ENCODE measurements at places on chromosomes 1 and 21. TPM values are rescaled to one million over a fixed set of nuclear protein-coding genes. Genes with fewer than 3 reads are reported as not detected.

GRCh38 chr1:6090996-6091822 is 45.5 kb downstream of the KCNAB2 start:
- DNase-seq: no peak
- H3K27ac ChIP-seq: no peak overlapping the region
- H3K36me3 ChIP-seq: no peaks in the 10 kb centered on the region
- H3K4me3 ChIP-seq: no peak overlapping the region

The BNIPL gene
- polyA plus RNA-seq: 0.73 TPM

DNA sequence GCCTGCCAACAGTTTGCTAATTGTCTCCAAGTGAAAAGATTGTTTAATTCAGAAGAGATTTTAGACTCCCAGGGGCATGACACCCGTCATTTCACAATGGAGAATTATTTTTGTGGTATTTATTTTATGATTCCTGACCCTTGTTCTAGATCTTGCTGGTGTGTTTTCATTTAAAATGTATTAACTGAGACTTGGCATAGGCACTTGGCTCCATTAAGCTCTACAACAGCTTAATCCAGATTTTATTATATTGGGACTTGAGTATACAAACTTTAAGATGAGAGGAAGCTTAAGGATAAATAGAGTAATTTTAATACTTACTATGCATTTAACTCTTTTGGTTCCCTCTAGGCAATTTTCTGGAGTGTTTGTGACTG is 101.3 kb upstream of the KCNE2 start:
- no peaks in the 10 kb centered on the region for H3K36me3 ChIP-seq
- H3K27ac ChIP-seq: no peak overlapping the region
- no peaks in the 10 kb centered on the region for H3K4me1 ChIP-seq

The SERPINC1 gene
- polyA plus RNA-seq: 0.50 TPM

DNA sequence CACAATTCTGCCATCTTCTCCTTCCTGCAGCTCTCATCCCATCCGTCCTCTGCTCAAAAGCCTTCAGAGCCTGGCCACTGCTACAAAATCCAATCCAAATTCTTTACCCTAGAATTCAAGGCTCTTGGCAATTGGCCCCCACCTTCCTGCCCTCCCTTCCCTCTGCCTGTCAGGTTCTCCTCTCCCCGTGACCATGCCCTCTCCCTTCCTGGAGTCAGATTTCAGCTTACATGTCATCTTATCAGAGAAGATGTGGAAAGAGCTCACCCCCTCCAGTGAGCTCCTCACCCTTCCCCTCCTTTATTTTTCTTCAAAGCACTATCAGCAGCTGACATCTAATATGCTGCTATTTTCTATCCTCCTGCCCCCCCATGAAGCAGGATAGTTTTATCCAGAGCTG is 86.9 kb downstream of the GRIK3 start:
- no peaks in the 10 kb centered on the region for H3K4me1 ChIP-seq
- no peaks in the 10 kb centered on the region for H3K36me3 ChIP-seq
- no peak overlapping the region for H3K27ac ChIP-seq

GRCh38 chr21:25867061-25867460 is 132.3 kb downstream of the GABPA start:
- H3K27ac ChIP-seq: no peak overlapping the region
- no peaks in the 10 kb centered on the region for H3K4me1 ChIP-seq
- no peaks in the 10 kb centered on the region for H3K36me3 ChIP-seq

DNA sequence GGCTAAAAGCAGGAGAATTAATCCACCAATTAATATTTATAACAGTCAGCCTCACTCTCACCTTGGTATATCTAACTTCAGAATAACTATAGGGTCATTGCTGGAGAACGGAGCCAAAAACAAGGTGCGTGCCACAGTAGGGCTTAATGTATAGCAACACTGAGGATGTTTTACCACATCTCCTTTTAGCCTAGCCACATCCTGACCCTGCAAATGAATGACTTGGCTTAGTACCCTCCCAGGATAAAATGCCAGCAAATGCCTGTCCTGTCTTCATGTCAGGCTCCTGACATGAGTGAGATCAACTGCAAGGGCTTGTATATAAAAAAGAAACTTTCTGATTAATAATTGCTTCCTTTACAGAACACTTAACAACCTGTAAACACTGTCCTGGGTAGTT is 2.7 kb upstream of the CDC42BPA start:
- no peak overlapping the region for H3K27ac ChIP-seq
- H3K36me3 ChIP-seq: no peaks in the 10 kb centered on the region
- peaks cover 9% of the 10 kb centered on the region for H3K4me1 ChIP-seq
- no peak for DNase-seq
- H3K27me3 ChIP-seq: no peaks in the 10 kb centered on the region

- H3K36me3 ChIP-seq: no peaks in the 10 kb centered on the region
- no peaks in the 10 kb centered on the region for H3K4me1 ChIP-seq
- DNase-seq: no peak
- H3K27me3 ChIP-seq: no peaks in the 10 kb centered on the region
- H3K4me3 ChIP-seq: no peak overlapping the region
These were observed 17.2 kb upstream of the CXADR start for GRCh38 chr21:17495680-17496079.

The TRAF3IP3 gene
- polyA plus RNA-seq: 0.29 TPM

The ALG14 gene
- 2.2 TPM for polyA plus RNA-seq
